IPS-NIHi11 (cell line): ENCODE measurements at places on chromosomes 13 and 19.

- no peak for DNase-seq
Measured at GRCh38 chr19:52542984-52543664, 15.7 kb downstream of the ZNF808 start.

DNA sequence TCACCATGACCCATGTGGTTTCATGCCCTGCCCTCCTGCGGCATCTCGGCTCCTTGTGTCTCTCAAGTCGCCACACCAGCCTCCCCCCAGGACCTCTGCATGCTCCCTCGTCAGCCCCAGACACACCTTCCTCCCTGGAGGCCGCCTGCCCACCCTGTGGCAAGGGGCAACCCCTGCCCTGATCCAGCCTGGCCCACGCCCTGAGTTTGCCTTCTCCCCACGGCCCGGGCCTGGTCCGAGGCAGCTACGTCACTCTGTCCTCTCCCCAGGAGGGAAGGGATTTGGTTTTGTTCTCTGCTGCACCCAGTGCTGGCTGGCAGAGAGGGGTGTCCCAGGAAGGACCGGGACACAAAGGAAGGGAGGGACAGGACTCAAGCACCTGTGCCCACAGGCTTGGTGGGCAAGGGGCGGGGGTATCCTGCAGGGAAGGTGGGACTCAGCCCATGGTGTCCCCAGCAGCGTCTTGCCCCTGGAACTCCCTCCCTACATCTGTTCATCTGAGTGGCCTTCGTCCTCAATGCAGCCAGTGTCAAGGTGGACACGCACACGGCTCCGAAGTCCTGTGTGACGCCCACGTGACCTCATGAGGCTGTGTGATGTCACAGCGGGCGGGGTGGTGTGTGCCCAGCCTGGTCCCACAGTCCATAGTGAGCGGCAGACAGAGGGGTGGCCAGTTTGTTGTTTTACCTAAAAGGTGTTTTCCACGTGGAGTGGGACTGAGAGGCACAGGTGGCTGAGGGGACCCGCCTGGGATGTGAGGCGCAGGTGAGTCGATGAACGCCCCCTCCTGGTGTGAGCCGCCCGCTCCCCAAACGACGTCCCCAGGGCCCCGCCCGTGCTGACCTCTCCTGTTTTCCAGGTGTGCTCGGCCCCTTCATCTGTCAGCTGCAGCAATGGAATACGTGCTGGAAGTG is at the start of gene TEX29:
TSS of gene TEX29 (plus strand) at position 645 of the 914 bp plus-strand sequence. CDS start at position 894, 249 bp downstream.
- no peak for DNase-seq

DNA sequence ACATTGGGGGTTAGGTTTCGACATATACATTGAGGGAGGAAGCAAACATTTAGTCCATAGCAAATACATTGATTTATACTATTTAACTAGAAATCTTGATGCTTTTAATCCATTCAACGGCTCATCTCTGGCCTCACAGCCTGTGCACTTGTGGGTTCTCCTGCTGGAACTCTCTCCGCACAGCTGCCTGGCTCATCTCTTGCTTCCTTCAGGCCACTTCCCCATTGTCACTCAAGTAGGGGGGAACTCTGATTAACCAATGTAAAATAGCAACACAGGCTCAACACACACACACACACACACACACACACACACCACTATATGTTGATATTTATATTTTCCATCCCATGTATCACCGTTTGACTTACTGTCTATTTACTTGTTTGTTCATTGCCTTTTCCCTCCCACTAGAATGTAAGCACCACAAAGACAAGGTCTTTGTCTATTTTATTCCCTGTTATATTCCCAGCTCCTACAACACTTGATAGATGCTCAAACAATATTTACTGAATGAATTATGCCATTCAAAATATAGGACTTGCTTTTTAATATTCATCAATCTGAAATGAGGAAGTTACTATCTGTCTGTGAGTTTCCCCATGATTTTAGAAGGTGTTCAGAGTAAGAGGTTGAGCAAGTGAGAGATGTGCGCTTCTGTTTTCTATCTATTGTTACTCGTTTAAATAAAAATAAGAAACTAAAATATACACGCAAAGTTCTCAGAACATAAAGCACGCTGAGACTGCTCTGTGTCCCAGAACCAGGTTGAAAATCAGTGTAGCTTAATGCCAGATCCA is 29.8 kb upstream of the PABPC3 start:
- DNase-seq: no peak

GRCh38 chr19:40055049-40055448 is 982 bp downstream of the ZNF780B start:
- no peak for DNase-seq

- no peak for DNase-seq
Measured at GRCh38 chr13:70612881-70613280, 504.6 kb upstream of the KLHL1 start.

DNA sequence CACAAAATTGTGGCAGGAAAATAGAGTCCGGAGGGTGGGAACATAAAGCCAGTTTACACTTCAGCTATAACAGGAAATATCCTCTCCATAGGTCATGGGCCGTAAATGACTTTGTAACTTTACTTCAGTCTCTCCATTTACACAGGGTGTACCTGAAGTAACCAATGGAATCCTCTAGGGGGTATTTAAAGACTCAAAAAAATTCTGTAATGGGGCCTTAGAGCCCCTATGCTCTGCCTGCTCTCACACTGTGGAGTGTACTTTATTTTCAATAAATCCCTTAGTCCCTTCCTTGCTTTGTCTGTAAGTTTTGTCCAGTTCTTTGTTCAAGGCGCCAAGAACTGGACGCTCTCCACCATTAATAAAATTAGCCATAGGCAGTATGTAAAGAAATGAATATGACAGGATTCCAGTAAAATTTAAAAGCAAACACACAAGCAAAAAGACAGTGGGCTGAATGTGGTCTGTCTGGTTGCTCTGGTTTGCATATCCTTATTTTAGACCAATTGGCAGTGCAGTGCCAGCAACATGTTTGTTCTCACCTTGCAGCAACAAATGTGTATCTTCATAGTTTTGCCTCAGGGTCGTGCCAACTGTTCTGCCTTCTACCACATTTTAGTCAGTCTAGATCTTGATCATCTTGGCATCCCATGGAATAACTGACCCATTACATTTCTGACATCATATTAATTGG is 801.5 kb upstream of the SPRY2 start:
- no peak for DNase-seq

- no peak for DNase-seq
Measured at GRCh38 chr19:1936430-1936829, 4.5 kb upstream of the CSNK1G2 start.
